ENCODE measurements at places on chromosomes 13 and 19. TPM values are rescaled to one million over a fixed set of nuclear protein-coding genes. Genes with fewer than 3 reads are reported as not detected.
A peak's percentile ranks its signal among the peaks of the same experiment; 100 is the strongest.

- no peak for DNase-seq
Measured at GRCh38 chr19:3350014-3350663, 16.2 kb upstream of the NFIC start.

DNA sequence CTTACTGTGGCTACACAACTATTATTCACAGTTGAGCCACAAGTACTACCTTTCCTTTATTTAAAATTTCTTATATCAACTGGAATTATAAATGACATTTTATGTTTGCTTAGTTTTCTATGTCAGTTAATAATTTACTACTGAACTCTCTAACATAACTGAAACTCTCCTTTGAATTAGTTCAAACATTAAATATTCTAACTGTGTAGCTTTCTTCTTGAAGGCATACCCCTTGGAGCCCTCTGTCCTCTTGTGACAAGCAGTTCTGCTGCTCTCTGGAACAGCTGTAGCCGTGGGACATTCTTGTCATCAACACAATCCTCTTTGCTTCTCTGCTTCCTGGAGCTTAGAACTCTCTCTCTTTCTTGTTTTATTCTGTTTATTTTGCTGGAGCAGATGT lies 244.8 kb downstream of the NHLRC3 start:
- DNase-seq: no peak

GRCh38 chr13:30799356-30799824 lies 64.0 kb downstream of the ALOX5AP start:
- no peak for DNase-seq

DNA sequence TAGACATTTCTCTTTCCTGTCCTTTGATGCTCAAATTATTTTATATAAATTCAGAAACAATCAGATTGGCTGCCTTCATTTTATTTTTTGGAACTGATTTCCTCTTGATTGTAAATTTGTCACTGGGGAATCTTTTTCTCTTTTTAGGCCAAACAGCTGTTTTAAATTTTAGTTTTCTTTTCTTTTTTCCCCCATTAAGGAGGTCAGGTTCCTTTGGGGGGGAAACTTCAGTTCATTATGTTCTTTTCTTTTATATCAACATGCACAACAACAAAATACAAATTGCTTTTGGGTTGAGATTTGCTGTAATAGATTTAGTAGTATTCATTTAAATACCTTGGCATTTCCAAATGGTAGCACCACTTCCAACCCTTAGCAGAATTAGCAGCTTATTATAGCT lies 264.8 kb upstream of the SPRY2 start:
- DNase-seq: no peak

GRCh38 chr13:113552079-113552478 lies 32.5 kb upstream of the TFDP1 start:
- DNase-seq: peak; percentile 66

- DNase-seq: no peak
Measured at GRCh38 chr13:21849323-21849722, 178.4 kb downstream of the FGF9 start.

DNA sequence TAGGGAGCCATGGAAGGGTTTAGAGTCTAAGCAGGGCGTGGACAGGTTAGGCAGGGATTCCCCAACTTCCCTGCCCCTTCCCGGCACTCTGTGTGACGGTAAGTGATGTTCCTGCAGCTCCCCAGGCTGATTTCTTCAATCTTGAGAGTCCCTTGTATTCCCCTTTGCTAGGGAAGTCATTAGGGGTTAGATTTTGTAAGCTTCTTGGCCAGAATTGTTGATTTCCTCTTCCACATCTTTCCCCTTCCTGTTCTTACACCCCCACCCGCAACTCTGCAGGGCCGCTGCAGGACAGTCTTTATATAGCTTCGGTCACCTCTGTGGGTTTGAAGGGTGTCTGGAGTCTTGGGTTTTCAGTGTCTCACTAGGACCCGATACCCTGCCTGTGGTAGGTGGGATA lies 10.6 kb upstream of the ADGRE1 start:
- DNase-seq: no peak

GRCh38 chr13:110361365-110361911 lies 54.4 kb downstream of the COL4A2 start:
- DNase-seq: peak; percentile 95

DNA sequence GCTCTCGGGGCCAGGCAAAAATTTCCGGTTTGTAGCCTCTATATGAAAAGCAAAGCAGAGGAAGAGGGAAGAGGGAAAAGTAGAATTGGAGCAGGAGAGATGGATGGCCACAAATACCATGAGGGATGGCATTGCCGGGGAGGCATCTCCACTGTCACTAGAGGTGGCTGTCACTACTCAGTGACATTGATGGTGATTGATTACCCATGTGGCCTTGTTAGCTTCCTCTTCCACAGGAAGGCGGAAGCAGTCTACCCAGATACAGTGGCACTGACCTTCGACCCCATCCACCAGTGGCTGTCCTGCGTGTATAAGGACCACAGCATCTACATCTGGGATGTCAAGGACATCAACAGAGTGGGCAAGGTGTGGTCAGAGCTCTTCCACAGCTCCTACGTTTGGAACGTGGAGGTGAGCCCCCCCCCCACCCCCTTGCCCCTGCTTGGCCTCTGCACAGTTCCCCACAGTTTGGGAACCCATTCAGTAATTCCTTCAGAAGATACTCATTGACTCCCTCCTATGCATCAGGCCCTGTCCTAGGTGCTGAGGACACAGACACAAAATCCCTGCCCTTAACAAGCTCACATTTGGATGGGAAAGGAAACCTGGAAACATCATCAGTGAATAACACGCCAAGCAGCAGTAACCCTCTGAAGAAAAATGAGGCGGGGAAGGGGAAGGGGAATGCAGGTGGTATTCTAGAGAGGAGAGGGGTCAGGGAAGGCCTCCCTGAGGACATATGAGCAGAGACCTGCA lies 18.6 kb downstream of the WDR62 start:
- no peak for DNase-seq

DNA sequence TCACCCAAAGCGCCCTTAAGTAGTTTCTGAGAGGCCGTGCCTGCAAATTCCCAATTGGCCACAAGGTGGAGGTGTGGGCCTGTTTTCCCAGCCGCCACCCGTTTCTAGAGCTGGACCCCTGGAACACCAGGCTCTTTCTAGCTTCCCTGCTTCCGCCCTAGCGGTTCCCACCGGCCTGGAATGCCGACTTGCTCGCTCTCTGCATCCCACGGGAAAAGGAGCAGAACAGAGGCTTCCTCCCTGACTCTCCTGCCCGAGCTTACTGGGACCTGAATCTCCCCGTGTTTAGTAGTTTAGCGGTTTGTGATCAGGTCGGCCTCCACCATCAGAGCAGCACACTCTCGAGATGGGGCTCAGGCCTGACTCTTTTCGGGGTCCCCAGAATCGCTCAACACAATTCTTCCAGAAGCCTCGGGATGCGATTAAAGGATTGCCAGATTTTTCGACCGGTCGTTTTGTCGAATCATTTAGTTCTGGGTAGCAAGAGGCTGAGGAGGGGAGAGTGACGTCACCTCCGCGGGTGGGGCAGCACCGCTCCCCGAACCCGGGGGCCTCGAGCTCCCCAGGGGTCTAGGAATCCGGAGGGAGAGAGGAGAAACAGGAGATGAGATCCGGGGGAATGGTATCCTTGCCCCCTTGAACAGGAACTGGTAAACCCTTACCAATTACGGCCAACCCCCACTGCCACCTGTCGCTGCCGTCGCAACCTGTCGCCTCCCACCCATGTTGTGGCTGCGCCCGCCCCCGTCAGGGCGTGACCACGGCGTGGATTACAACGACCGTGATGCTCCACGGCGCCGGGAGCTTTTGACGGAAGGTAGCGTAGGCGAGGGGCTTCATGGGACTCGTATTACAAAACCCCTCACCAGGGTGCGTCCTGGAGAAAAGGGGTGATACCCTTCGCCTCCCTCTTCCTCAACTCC lies 8.0 kb downstream of the NAPSA start:
- no peak for DNase-seq

- no peak for DNase-seq
Measured at GRCh38 chr13:46866150-46866549, 30.7 kb downstream of the HTR2A start.

GRCh38 chr13:51549050-51549449 lies 35.2 kb upstream of the WDFY2 start:
- DNase-seq: no peak

GRCh38 chr13:111659842-111660241 lies 339.4 kb downstream of the TEX29 start:
- DNase-seq: peak; percentile 54

GRCh38 chr19:56145698-56146097 lies 4.6 kb downstream of the ZNF444 start:
- DNase-seq: no peak

DNA sequence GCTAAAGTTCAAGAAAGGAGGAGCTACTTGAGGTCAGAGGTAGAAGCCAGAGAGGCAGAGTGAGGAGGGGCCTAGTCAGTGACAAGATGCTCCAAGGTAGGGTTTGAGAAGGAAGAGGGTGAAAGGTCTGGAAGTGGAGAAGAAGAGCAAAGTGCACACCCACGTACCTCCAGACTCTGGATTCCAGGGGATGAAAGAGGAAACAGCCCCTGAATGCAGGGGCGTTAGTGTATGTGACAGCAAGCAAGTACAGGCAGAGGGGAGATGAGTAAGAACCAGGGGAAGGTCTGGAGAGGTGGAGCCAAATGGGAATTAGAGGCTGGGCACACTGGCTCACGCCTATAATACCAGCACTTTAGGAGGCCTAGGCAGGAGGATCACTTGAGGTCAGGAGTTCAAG lies 8.7 kb downstream of the RPS28 start:
- no peak for DNase-seq

GRCh38 chr19:29690842-29691241 lies 24.2 kb downstream of the C19orf12 start:
- DNase-seq: no peak

DNA sequence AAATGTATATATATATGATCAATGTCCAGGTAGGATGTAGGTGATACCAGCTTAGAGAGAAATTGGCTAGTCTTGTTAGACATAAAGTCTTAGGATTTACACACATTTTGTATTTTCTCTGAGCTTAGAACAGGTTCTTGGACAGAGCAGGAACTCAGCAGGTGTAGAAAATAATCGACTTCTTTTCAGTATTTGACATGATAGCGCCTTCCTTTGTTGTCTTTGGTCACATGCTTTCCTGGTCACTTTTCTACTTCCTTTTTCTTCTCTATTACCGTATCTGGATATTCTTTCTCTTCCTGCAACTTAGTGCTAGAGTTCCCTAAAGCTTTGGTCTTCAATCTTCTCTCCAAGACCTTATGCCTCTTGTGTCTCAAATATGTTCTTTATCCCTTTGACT lies 107.4 kb downstream of the LRCH1 start:
- no peak for DNase-seq

DNA sequence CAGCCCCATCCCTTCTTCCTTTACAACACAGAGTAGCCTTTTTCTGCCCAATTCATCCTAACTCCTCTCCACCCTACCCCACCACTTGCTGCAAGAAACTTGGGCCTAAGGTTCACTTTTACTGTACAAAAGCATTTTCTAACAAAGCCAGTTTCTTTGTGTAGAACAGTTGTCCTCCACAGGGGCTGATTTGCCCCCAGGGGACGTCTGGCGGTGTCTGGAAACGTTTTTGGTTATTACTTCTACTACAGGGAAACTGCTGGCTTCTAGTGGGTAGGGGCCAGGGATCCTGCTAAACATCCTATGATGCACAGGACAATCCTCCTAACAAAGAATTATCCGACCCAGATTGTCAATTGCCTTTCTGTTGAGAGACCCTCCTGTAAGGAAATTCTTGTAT lies 7.3 kb upstream of the LMO7 start:
- no peak for DNase-seq

GET3 gene
- 77.0 TPM for total RNA-seq

ZNF709 gene
- total RNA-seq: 3.4 TPM

ZNF471 gene
- not detected for total RNA-seq

SIN3B gene
- 80.0 TPM for total RNA-seq

CRX gene
- not detected for total RNA-seq

ZNF560 gene
- total RNA-seq: not detected

ZNF667 gene
- not detected for total RNA-seq

PDX1 gene
- not detected for total RNA-seq
